SJSA1 (cell line): ENCODE measurements at places on chromosomes 5 and 9.

DNA sequence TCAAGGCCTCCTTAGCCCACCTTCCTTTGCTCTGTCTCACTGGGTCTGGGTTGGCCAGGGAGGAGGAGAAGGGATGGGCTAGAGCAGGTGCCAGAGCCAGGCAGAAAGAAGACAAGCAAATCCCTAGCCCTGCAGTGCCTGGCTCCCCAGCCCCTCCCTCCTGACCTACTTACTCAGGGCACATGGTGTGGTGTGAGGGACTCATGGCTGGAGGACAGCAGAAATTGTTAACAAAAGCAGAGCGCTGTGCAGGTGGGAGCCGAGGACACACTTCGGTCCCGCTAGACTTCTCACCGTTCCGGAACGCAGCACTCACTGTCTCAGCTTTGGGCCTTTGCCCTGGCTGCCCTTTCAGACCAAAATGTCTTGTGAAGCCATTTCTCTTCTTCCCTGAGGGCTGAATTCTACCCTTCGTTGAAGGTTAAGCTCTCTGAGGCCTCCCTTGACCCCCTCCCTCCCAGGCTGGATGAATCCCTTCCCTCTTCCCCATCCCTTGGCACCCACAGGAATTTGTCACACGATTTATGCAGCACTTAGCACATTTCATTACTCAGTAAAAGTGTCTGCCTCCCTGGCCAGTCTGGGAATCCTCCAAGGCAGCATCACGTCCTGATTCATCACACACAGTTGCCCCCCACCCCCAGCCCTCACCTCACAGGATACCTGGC lies 263.9 kb upstream of the TRPC7 start:
- no peak for DNase-seq
- H3K36me3 ChIP-seq, result no peaks in the 10 kb centered on the region
- H3K4me3 ChIP-seq, result no peak overlapping the region
- 0 out of 2 replicates have a peak, but pooled peaks cover 5% of the 10 kb centered on the region for H3K27me3 ChIP-seq
- no peak overlapping the region for H3K27ac ChIP-seq
- no peaks in the 10 kb centered on the region for H3K4me1 ChIP-seq

GRCh38 chr5:88761269-88761850 lies 121.6 kb downstream of the MEF2C start:
- no peaks in the 10 kb centered on the region for H3K27me3 ChIP-seq
- DNase-seq, result no peak
- H3K4me1 ChIP-seq, result no peaks in the 10 kb centered on the region
- H3K4me3 ChIP-seq, result no peak overlapping the region

- no peak for DNase-seq
- H3K4me1 ChIP-seq, result peaks cover 21% of the 10 kb centered on the region
- H3K27ac ChIP-seq, result no peak overlapping the region
Observed at GRCh38 chr9:124855566-124855943, 2.3 kb downstream of the WDR38 start.

DNA sequence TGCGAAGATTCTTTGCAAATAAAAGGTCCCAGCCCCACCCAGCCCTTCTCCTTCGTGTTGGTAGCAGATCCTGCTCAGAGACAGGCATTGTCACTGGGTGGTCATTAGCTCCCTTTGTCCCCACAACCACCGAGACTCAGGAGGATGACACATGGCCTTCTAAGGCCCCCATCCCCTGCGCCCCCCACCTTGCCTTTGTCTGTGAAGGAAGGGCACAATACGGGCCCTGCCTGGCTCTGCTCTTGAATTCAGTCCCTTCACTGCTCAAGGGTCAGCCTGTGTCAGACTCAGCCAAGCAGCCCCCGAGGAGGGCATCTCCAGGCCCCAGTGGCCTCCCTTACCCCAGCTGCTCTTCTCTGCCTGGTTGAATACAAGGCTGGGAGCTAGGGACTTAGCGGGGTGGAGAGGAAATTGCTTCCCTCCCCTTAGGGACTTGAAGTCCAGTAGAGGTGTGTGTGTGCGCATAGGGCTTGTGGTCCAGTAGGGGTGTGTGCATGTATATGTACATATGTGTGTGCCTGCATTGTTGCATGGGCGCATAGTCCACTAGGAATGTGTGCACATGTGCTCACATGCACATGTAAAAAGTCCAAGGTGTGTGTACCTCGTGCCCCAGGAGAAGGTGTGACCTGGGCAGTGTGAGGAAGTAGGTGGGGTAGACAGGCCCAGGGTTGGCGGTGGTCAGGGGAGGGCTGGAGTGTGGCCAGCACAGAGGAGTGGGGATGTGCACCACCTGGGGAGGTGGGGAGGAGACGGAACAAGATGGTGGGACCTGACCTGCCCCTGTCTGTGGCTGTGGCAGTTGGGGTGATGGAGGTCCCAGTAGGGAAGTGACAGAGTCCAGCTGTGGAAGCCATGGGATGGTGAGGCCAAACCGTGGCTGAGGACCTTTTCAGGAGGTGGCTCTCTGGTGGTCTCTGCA lies 59.1 kb downstream of the PHF2 start:
- peaks cover 14% of the 10 kb centered on the region for H3K4me1 ChIP-seq
- no peaks in the 10 kb centered on the region for H3K27me3 ChIP-seq
- peak; percentile 55 for DNase-seq
- H3K4me3 ChIP-seq, result no peak overlapping the region
- no peak overlapping the region for H3K27ac ChIP-seq
